ENCODE measurements at places on chromosomes 2 and 18. TPM values are rescaled to one million over a fixed set of nuclear protein-coding genes. Genes with fewer than 3 reads are reported as not detected.
A peak's percentile ranks its signal among the peaks of the same experiment; 100 is the strongest.

GRCh38 chr18:79502782-79503181 is 107.1 kb downstream of the NFATC1 start:
- DNase-seq, result no peak

DNA sequence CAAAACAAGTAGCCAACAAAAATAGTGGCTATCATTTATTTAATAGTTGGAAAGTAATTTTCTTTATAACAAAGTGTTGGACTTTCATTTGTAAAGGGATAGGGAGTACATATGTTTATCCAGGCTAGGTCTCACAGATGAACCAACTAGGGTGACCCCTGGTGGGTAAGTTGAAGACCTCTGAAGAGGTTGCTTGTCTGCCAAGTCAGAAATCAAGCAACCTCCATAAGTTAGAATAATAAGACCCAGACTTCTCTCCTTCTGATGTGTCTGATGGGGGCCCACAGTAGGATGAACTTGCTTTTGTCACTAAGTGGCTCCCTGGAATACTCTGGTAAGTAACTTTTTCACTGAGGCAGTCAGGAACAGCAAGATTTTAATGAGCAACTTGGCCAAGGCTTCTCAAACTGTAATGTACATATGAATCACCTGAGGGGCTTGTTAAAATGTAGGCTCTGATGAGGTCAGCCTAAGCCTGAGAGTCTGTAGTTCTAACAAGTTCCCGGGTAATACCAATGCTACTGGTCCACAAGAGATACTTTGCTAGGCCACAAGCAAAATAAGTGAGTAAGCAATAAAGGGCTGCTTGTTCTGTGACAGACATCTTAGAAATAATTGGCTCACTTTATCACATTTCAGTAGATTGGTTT is 319.6 kb downstream of the PIK3C3 start:
- DNase-seq, result no peak

DNA sequence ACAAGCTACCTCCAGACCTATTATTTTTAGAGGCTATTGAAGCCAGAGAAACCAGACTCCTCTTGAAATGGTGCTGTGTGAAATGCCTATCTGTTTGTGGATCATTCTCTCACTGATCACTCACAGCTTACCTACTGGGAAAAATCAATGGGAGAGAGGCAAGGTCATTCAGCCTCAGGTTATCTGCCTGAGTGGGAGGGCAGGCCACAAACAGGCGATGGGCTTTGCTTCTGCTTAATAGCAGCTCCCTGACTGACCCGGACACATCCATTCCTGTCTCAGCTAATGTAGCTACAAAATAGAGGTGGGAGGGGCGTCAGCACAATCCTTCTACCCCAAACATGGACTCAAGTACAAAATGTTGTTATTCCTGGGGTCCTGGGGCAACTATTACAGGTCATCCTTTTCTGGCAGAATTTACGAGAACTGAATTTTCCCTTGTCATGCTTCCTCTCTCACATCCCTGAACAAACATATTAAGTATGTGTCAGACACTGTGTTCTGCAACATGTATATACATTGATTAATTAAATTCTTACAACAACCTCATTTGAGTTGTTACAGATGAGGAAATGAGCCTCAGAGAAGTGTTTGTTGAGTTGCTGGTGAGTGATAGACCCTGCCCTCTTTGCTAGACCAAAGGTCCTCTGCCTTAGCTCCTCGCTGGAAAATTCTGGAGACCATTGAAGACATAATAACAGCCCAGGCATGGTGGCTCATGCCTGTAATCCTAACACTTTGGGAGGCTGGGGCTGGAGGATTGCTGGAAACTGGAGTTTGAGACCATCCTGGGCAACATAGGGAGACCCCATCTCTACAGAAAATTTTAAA is 60.5 kb downstream of the CDK15 start:
- no peak for DNase-seq

- DNase-seq, result no peak
Measured at GRCh38 chr2:127640082-127641072, 5.6 kb upstream of the GPR17 start.

GRCh38 chr2:10169581-10169980 is 47.0 kb downstream of the RRM2 start:
- DNase-seq, result no peak

- no peak for DNase-seq
Measured at GRCh38 chr2:43605079-43605655, 9.3 kb upstream of the THADA start.

DNA sequence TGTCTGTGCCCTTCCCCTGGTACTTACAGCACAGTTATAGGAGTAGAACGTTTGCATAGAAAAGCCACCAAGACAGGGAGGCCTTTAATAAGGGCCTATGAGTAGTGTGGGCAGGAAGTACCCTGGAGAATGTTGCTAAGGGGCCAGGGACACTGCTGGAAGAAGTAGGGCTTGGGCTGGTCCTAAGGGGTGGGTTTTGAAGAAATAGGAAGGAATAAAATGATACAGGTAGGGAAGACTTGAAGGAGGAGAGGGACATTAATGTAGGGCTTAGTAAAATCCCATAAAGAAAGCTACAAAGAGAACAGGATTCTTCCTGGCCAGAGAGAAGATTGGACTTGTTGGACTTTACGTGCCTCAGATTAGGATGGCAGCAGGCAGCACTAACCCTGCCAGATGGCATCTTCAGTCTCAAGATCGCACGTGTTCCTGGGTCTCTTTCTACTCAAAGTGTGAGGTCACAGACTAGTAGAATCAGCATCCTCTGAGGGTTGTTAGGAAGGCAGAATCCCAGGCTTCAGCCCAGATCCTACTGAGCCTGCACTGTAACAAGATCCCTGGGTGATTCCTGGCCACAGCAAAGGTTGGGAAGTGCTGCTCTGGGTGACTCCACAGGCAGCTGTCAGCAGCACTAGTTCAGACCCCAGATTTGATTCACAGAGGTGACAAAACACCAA is 39.2 kb downstream of the EPAS1 start:
- DNase-seq, result no peak

DNA sequence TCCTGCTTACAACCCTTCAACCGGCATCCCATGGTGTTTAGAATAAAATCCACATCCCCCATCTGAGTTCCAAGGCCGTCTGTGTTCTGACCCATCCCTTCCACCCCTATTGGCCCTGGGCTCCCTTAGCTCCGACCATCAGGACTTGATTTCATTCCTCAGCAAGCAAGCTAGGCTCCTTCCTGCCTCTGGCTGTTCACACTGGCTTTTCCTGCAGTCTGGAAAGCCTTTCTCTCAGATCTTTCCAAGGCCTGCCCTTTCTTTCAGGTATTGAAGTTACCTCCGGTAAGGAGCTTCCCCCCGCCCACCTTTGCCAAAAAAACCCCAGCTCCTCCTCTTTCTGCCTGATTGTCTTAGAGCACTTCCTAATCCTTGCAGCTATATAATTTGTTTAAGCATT is 86.8 kb downstream of the CLIP4 start:
- DNase-seq, result no peak

DNA sequence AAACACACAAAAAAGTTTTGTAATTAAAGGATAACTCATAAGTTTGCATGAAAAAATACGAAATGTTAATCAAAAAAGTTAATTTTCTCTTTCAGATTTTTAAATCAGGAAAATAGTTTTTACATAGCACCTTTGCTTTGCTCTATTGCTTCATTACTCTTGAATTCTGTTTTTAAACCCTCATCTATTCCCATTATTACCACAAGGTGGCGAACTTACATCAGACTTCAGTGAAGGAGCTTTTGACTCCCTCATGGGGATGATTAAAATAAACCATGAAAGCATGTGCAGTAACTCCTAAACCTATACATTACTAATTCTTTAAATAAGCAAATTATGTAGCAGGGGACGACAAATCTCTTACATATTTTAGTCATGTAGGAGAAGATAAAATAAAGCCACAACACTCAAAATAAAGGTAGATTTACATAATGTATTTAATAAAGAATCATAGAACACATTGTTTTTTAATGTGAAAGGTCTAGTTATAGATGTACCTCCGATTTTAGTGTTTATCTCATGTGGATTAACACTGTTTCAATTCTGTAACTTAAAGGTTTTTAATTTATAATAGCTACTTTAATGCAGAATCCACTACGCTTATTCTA is 105.2 kb downstream of the NETO1 start:
- DNase-seq, result peak; percentile 48

DNA sequence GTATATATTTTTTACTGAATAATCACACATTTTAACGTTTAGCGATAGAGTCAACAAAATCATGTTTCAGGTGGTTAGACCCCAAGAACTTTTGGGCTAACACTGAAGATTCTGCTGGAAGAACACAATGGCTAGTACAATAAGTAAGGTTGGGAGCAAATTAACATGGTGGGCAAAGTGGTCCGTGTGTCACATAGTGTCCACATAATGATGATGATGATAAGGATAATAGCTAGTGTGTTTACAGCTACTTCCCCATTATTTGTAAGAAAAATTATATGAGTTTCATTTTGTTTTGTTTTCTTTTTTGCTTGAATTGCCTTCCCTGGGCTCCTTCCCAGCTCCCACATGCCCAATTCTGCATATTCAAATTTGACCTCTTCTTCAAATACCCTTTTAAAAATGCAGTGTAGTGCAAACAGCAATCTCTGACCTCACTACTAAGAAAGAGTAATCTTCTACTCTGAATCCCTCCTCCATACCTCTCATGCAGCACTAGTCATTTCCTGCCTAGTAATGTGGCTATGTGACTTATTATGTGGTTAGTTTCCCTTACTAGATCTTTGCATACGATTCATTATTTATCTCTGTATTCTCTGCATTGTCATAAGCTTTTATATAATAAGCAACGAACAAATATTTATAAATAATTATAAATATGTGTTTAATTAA is 16.9 kb upstream of the VPS54 start:
- DNase-seq, result no peak

- DNase-seq, result no peak
Measured at GRCh38 chr2:209602259-209602658, 169.4 kb upstream of the UNC80 start.

DNA sequence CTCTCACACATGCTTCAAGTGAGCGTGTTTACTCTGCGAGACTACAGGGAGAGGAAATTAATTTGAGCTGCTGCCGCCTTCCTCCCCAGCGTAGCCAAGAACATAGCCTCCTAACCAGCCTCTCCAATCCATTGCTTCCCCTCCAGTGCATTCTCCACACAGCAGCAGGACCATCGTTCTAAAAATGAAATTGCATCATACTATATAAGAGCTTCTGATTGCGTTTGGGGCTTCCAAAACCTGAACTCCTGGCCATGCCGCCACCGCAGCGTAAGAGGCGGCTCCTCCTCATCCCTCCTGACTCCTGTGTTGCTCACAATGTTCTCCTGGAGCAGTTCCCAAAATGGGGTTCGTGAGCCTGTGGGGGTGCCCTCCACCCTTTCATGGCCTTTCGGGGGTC is 142.1 kb downstream of the MYT1L start:
- DNase-seq, result no peak

The ALK gene
- polyA plus RNA-seq, result 0.50 TPM

The ZC3H6 gene
- 9.2 TPM for polyA plus RNA-seq

The ADRA2B gene
- 6.3 TPM for polyA plus RNA-seq

The CAPN14 gene
- polyA plus RNA-seq, result 0.07 TPM

The TUBA3E gene
- 0.21 TPM for polyA plus RNA-seq

The SOX11 gene
- 18.4 TPM for polyA plus RNA-seq

The CRYGC gene
- not detected for polyA plus RNA-seq

All from right renal pelvis (tissue), 4 donors.